Activated T-helper 1 cell treated with anti-CD3 and anti-CD28 coated beads, Interleukin-12 subunit alpha, Interleukin-12 subunit beta, Interleukin-2, Interleukin-4 antibody, amounts not matched to agents 30 ng/mL and 10 ng/mL and 1 ng/mL, durations not matched to agents 14 hours and 24 hours and 36 hours (primary cell): ENCODE measurements at places on chromosomes 12 and 14. TPM values are rescaled to one million over a fixed set of nuclear protein-coding genes. Genes with fewer than 3 reads are reported as not detected.

The FITM1 gene
- 0.26 TPM in 1 of 2 replicates, not detected in the other for total RNA-seq

The TSPAN8 gene
- total RNA-seq = not detected in 2 replicates

- H3K4me3 ChIP-seq = no peak overlapping the region
- H3K36me3 ChIP-seq = peaks cover 13% of the 10 kb centered on the region
- no peak overlapping the region for H3K27ac ChIP-seq
- no peaks in the 10 kb centered on the region for H3K27me3 ChIP-seq
These were observed 23.1 kb downstream of the XRCC3 start for GRCh38 chr14:103692159-103692558.

- no peaks in the 10 kb centered on the region for H3K27me3 ChIP-seq
- peaks cover 13% of the 10 kb centered on the region for H3K36me3 ChIP-seq
- no peak for DNase-seq
- peaks cover 51% of the 10 kb centered on the region for H3K4me1 ChIP-seq
- H3K4me3 ChIP-seq = no peak overlapping the region
These were observed 220.5 kb upstream of the FOXN3 start for GRCh38 chr14:89637581-89637980.

The KRT79 gene
- total RNA-seq = not detected in 2 replicates

The SERPINA5 gene
- total RNA-seq = not detected in 2 replicates

DNA sequence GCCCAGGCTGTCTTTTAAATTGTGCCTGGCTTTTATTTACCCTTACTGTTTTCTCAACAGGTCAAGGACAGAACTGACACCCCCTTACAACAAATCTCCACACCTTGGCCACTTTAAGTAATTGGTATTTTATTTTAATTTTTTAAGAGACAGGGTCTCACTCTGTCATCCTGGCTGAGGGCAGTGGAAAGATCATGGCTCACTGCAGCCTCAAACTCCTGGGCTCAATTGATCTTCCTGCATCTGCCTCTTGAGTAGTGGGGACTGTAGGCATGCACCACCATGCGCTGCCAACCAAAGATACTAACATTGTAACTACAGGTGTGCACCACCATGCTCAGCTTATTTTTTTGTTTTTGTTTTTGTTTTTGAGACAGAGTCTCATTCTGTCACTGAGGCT lies 109.8 kb downstream of the PTPN11 start:
- H3K36me3 ChIP-seq = no peaks in the 10 kb centered on the region
- DNase-seq = no peak
- H3K4me1 ChIP-seq = no peaks in the 10 kb centered on the region
- H3K27me3 ChIP-seq = no peaks in the 10 kb centered on the region
- H3K4me3 ChIP-seq = no peak overlapping the region

The ST8SIA1 gene
- 0.17 and 0.57 TPM in 2 replicates for total RNA-seq

- no peak overlapping the region for H3K4me3 ChIP-seq
- H3K4me1 ChIP-seq = no peaks in the 10 kb centered on the region
- H3K36me3 ChIP-seq = no peaks in the 10 kb centered on the region
- no peaks in the 10 kb centered on the region for H3K27me3 ChIP-seq
These were observed 775.7 kb downstream of the SLC6A15 start for GRCh38 chr12:84136862-84137367.

The NID2 gene
- 0.16 and 0.34 TPM in 2 replicates for total RNA-seq

- H3K4me3 ChIP-seq = no peak overlapping the region
- H3K4me1 ChIP-seq = no peaks in the 10 kb centered on the region
- DNase-seq = no peak
- H3K36me3 ChIP-seq = no peaks in the 10 kb centered on the region
- H3K27me3 ChIP-seq = peaks cover 8% of the 10 kb centered on the region
These were observed 97.8 kb upstream of the PCED1B start for GRCh38 chr12:46981622-46982021.

GRCh38 chr12:42469355-42470175 lies 120.0 kb downstream of the PRICKLE1 start:
- peak overlapping the region; percentile 4 for H3K27ac ChIP-seq
- H3K4me3 ChIP-seq = peak overlapping the region; percentile 76
- H3K4me1 ChIP-seq = peaks cover 17% of the 10 kb centered on the region
- H3K27me3 ChIP-seq = peaks cover 5% of the 10 kb centered on the region

DNA sequence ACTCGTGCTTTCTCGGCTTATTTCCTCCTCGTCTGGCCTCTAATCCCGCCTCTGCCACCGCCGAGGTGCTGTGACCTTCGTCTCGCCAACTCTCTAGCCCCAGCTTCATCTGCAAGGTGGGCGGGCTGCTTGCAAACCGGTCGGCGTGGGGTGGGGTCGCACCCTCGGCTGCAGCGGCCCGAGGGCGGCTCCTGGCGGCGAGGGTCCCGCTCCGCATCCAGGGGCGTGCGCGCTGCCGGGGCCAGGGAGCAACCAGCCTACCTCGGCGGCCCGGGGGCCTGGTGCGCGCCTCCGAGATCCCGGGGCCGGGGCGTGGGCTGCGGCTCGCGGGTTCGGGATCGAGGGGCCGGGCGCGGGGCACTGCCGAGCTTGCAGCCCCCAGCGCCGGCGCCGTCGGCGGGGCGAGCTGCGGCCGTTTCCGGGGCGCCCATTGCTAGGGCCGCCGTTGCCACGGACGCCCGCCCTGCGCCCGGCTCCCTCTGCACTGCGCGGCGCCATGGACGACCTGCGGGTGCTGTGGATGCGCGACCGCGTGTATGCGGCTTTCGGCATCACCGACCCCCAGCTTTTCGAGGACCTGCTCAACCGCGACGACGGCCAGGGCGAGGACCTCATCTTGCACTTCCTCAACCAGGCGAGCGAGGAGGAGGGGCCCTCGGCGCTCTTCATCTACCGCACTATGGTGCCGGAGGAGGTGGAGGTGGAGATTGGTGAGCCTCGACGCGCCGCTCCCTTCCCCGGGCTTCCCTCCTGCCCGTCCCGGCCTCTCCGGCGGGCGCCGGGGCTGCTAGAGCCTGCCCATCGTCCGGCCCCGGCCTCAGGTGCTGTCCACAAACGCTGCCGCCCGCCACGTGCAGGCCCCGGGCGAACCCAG lies at the start of gene DNAH10:
Gene DNAH10, plus strand, starts transcription at position 461 of the 874 bp plus-strand sequence. Its CDS starts 36 bp downstream, at position 497.
- H3K27ac ChIP-seq = peak within 1 kb of the TSS; percentile 59
- peak within 1 kb of the TSS; percentile 64 for H3K4me3 ChIP-seq
- H3K4me1 ChIP-seq = no peaks in the 10 kb centered on the region
- peaks cover 13% of the 10 kb centered on the region for H3K36me3 ChIP-seq

DNA sequence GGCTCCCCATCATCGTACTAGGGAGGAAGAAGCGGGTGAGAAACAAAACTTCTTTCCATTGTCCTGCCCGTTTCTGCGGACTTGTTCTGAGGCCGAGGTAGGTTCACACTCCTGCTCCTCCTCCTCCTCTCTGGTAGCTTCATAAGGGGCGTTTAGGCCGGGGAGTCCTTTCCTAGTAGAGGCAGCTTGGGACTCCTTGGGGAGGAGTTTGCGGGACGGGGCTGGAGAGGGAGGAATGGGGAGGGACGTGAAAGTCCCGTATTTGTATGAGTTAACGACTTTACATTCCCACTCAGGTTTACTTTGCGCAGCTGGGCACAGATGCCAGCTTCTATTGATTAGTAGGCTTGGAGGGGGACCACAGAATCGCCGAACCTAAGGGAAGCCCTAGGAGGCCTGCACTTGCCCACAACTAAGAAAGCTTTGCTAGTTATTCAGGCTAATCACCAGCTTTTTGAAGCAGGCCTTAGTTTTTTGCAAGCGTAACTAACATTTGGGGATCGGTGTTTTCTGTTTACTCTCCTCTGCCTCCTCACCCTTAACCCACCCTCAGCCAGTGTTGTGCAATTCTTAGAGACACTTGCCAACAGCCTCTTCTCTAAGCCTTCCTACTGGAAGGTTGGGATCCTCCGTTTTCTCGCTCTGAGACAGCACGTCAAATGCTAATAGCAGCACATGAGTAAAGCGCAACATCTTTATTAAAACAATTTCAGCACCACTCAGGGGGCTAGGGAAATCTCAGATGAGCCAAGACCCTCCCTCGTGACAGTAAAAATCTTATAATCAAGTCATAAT lies 499 bp downstream of the RNASE4 start:
- H3K4me1 ChIP-seq = peaks cover 10% of the 10 kb centered on the region
- no peaks in the 10 kb centered on the region for H3K27me3 ChIP-seq
- H3K36me3 ChIP-seq = no peaks in the 10 kb centered on the region
- no peak overlapping the region for H3K4me3 ChIP-seq

GRCh38 chr12:124392271-124392666 lies 97.4 kb downstream of the RFLNA start:
- no peak for DNase-seq
- H3K36me3 ChIP-seq = peaks cover 8% of the 10 kb centered on the region
- peaks cover 4% of the 10 kb centered on the region for H3K27me3 ChIP-seq

- DNase-seq = no peak
- no peaks in the 10 kb centered on the region for H3K4me1 ChIP-seq
- H3K27ac ChIP-seq = no peak overlapping the region
- H3K36me3 ChIP-seq = peaks cover 33% of the 10 kb centered on the region
These were observed 42.3 kb upstream of the MMP17 start for GRCh38 chr12:131785763-131786330.

DNA sequence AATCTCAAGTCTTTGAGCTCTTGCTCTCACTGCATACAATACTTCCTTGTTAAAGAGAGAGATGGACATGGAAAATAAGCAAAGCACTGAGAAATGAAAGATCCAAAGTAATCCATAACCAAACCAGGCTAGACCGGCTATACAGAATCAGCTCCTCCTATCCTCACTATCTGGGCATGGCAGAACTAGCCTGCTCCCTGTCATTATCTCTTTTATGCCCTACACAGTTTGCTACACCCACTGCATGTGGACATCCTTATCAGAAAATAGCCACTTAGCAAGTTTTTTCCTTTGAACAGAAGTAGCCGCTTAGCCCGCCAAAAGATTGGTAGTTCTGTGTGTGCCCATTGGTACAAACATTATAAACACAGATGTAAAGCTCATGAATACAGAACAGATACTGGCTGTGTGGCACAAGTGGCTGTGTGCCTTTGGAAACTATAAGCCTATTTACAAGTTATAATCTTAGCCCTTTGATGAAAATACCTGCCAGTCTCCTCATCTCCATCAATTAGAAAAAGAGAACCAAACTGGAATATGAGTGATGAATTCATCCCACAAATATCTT lies 34.7 kb downstream of the SPTB start:
- H3K4me3 ChIP-seq = no peak overlapping the region
- H3K27ac ChIP-seq = no peak overlapping the region
- DNase-seq = no peak
- H3K4me1 ChIP-seq = peaks cover 9% of the 10 kb centered on the region

DNA sequence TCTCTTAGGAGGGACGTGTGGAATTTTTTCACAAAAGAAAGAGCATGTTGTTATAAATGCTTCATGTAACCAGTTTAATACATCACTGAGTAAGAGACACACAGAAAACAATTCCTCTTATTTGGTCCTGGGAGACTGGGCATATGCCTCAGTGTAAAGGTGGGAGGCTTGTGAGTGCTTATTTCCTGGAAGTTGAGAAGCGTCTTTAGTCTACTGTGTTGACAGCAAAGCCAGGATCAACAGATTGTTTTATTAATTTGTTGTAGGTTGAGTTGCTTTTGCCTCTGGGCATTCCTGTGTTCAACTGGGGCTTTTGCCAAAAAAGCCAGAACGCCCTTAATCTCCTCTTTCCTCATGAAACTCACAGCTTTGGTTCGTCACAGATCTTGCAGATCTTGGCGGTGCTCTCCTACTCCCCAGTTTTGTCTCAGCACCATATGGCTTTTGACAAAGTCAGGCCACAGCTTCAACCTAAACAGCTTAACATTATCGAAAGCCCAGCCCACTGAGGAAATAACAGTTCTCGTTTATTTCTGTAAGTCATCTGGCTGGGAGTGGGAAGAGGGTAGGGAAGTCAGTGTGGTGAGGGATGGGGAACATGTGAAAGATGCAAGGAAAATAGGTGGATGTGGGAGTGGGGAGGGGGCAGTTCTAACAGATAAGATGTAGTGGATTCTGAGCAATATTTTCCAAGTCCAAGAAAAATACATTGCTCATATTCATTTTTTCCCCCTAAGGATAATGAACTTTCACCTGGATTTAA lies 227.2 kb downstream of the DACT1 start:
- H3K4me3 ChIP-seq = no peak overlapping the region
- no peaks in the 10 kb centered on the region for H3K27me3 ChIP-seq
- no peaks in the 10 kb centered on the region for H3K36me3 ChIP-seq

The TAS2R30 gene
- total RNA-seq = 3.8 and 4.5 TPM in 2 replicates
